ENCODE measurements at places on chromosomes 2 and 18. TPM values are rescaled to one million over a fixed set of nuclear protein-coding genes. Genes with fewer than 3 reads are reported as not detected.

DSG1 gene
- not detected for total RNA-seq

CCBE1 gene
- total RNA-seq: 0.30 TPM

POMC gene
- 9.8 TPM for total RNA-seq

ARHGAP15 gene
- total RNA-seq: 45.0 TPM

GRCh38 chr2:189841019-189841418 is 56.8 kb downstream of the PMS1 start:
- DNase-seq: no peak

DNA sequence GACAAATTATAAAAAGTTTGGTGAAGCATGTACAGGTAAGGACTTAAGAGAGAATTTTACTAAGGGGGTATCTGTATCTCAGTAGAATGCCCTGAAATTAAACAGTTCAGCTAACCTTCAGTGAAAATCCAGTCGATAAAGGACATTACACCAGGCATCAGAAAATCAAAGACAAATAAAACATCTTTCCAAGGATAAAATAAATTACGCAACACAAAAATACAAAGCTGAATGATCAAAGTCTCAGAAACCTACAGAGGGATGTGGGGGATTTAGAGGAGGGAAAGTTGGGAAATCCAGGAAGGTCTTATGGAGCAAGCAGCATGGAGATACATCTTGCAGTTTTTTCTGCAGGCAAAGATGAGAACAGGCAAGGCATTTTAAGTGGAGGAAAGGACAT is 384.1 kb downstream of the TNS1 start:
- no peak for DNase-seq

DNA sequence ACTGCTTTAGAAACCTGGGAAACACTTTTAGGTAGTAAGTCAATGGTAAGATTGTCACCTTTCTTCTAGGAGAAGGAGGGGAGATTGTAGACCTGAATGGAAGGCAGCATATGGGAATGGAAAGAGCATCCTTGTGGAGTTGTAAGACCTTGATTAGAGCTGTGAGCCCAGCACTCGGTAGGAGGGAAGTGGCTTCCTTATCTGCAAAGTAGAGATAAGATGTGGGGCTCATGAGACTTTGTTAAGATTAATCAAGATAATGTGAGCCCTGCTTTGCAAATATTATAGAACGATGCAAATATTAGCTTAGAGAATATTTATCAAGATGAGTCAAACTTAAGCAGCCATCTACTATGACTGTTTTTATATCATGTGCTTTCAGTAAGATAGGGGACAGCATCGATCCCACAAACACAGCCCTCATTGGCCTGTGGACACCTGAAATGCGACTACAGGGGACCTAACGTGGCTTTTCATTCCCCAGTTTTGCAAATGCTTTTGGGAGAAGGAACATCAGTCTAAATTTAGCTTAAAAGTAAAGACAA is 243.7 kb downstream of the LTBP1 start:
- no peak for DNase-seq

DNA sequence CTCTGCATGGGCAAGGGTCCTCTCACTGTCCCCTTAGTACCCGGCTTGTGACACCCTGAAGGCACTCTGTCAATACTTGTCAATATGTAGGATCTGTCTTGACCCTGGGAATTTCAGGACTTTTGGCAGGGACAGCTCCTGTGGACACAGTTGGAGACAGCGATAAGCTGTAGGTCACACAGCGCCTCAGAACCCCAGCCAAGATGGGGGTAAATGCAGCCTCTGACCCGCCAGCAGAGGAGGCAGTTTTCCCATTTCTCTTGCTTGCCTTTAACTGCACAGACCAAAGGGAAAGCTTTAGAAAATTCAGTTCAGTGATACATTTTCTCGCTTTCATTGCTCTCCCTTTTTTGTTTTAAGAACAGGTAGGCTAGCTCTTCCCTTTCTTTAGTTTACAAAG is 54.8 kb upstream of the KLHL29 start:
- no peak for DNase-seq

DNA sequence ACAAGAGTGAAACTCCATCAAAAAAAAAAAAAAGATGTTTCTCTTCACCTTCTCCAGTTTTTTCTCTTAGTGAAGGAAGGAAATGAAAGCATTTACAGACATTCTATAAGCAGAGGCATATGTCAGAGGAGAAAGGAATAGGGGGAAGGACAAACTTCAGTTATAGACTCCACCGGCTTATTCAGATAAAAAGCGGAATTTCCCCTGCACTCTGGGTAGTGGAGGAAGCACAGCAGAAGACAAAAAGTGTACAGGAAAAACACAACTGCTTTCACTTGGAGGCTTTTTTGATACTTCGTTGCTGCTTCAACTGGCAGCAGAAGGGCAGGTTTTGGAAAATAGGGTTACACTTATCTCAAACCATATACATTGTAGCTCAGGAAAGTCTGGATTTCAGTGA is 3.2 kb upstream of the MGAT4A start:
- DNase-seq: no peak
